Activated T-cell treated with anti-CD3 and anti-CD28 coated beads, Interleukin-2, amount 50 U/mL, for 72 hours (primary cell): ENCODE measurements at places on chromosomes 4 and X. TPM values are rescaled to one million over a fixed set of nuclear protein-coding genes. Genes with fewer than 3 reads are reported as not detected.

GRCh38 chrX:79231662-79232061 is 87.2 kb downstream of the GPR174 start:
- H3K4me3 ChIP-seq, result peak overlapping the region; percentile 25
- peak overlapping the region; percentile 90 for H3K27ac ChIP-seq
- DNase-seq, result no peak
- H3K27me3 ChIP-seq, result peaks cover 23% of the 10 kb centered on the region
- no peaks in the 10 kb centered on the region for H3K36me3 ChIP-seq

GRCh38 chr4:151408630-151409469 is at the start of gene FHIP1A:
FHIP1A (plus strand) TSS chr4:151409176; CDS start chr4:151566260, 157,084 bp downstream.
- no peaks in the 10 kb centered on the region for H3K36me3 ChIP-seq
- DNase-seq, result peak; percentile 78
- peaks cover 27% of the 10 kb centered on the region for H3K4me1 ChIP-seq

DNA sequence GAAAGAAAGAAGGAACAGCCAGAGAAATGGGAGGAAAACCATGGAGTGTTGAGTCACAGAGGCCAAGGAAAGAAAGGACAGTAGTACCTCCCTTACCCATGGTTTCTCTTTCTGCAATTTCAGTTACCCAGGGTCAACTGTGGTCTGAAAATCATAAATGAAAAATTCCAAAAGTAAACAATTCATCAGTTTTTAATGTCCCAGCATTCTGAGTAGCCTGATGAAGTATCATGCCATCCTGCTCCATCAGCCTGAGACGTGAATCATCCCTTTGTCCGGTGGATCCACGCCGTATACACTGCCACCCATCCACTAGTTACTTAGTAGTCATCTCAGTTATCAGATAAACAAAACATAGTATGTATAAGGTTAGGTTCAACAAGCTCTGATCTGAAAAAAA is 114.2 kb downstream of the COMMD8 start:
- no peak for DNase-seq
- H3K4me3 ChIP-seq, result no peak overlapping the region
- H3K27ac ChIP-seq, result no peak overlapping the region
- H3K27me3 ChIP-seq, result peaks cover 12% of the 10 kb centered on the region
- no peaks in the 10 kb centered on the region for H3K4me1 ChIP-seq
- no peaks in the 10 kb centered on the region for H3K36me3 ChIP-seq

GRCh38 chrX:16978193-16978984 is 31.9 kb downstream of the REPS2 start:
- H3K27ac ChIP-seq, result no peak overlapping the region
- peaks cover 14% of the 10 kb centered on the region for H3K27me3 ChIP-seq

DNA sequence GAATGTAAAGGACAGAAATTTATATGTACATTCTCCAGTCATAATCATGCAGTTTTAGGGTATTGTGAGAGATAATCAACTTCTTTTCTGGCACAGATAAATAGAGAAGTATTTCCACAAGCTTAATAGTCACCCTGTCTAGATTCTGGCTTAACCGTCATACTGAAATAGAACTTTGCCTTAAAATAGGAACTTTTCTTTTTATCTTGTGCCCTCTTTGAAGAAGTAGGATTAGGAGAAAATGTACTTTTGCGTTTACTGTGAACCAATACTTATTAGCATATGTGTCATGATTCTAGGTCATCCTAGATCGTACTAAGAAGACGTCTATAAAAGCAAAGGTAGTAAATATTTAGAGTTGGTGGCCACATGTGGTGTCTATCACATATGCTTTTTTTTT is 95.4 kb downstream of the NFKB1 start:
- no peaks in the 10 kb centered on the region for H3K27me3 ChIP-seq
- H3K4me1 ChIP-seq, result peaks cover 94% of the 10 kb centered on the region
- no peak overlapping the region for H3K4me3 ChIP-seq
- peaks cover 33% of the 10 kb centered on the region for H3K36me3 ChIP-seq
- no peak for DNase-seq

MGARP gene
- not detected for total RNA-seq

- H3K27me3 ChIP-seq, result peaks cover 8% of the 10 kb centered on the region
- H3K4me1 ChIP-seq, result peaks cover 37% of the 10 kb centered on the region
- no peak for DNase-seq
- peak overlapping the region; percentile 83 for H3K27ac ChIP-seq
Measured at GRCh38 chrX:107827030-107827831, 1.6 kb downstream of the MID2 start.

DNA sequence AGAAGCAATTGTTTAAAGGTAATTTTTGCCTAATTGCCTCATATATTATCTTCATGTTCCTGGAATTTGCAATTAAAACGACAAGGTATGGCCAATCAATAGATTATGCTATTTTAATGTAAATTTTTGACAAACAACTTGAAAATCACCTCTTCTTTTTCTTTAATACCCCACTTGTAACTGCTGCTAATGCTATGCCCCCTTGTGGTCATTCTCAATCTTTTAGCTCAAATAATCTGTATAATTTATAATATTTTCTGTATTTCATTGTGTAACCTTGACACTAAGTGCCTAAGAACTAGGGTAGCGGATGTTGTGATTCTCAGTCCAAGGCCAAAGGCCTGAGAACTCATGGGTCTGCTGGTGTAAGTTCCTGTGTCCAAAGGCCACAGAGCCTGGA is 831.7 kb upstream of the POU3F4 start:
- no peak overlapping the region for H3K4me3 ChIP-seq
- no peak for DNase-seq
- no peaks in the 10 kb centered on the region for H3K4me1 ChIP-seq
- no peaks in the 10 kb centered on the region for H3K36me3 ChIP-seq
- H3K27ac ChIP-seq, result no peak overlapping the region

SHOX gene
- total RNA-seq, result not detected

DNA sequence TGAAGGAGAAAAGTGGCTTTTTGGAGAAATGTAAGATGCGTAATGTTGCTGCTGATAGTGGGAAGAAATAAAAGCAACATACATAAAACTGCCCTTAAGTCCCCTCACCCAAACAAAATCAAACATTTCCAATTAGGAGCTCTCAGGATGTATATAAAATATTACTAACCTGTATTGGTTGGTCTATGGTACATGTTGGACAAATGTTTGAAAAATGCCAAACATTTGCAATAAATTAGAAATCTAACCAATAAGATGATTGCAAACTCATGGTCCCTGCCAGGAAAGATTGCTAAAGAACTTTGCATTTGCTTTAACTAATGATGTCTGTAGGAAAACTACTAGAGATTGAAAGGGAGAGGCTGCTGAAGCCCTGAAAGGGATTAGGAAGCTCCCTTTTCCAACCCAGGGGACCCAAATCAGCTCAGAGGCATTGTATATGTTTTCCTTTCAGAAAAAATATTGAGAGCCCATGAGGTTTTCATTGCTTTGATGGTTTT is 1.8 kb downstream of the SFRP2 start:
- no peak overlapping the region for H3K4me3 ChIP-seq
- H3K27me3 ChIP-seq, result peaks cover 81% of the 10 kb centered on the region
- H3K36me3 ChIP-seq, result peaks cover 2% of the 10 kb centered on the region
- DNase-seq, result no peak
- H3K27ac ChIP-seq, result no peak overlapping the region
- peaks cover 36% of the 10 kb centered on the region for H3K4me1 ChIP-seq

GRCh38 chrX:143306991-143307937 is 210.0 kb downstream of the SPANXN3 start:
- H3K4me1 ChIP-seq, result no peaks in the 10 kb centered on the region
- H3K27me3 ChIP-seq, result no peaks in the 10 kb centered on the region
- H3K36me3 ChIP-seq, result no peaks in the 10 kb centered on the region
- DNase-seq, result no peak

DNA sequence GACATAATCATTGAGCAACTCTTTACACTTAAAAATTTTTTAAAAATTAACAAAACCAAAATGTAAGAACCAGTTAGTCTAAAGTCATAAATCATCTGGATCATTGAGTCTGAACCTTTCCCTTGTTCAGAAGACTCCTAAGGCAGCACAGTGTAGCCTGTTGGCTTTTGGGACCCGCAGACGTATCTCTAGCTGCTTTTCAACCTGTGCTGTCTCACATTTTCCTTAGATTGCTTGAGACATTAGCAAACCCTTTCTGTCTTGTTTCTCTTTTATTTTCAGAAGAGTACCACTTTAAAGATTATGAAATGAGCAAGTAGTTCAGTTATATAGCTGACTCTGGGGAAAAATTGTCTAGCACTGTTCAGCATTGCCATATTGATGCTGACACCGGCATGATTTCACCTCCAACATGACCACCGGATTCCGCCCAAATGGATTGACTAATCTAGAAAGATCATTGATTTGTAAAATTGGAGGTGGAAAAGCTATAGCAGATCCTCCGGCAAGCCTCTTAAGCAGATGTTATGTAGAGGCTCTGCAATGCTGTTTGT is 8.9 kb downstream of the TCEANC start:
- no peak for DNase-seq
- H3K4me1 ChIP-seq, result peaks cover 7% of the 10 kb centered on the region
- peak overlapping the region; percentile 87 for H3K27ac ChIP-seq
- H3K36me3 ChIP-seq, result peaks cover 16% of the 10 kb centered on the region
- peak overlapping the region; percentile 79 for H3K4me3 ChIP-seq

DNA sequence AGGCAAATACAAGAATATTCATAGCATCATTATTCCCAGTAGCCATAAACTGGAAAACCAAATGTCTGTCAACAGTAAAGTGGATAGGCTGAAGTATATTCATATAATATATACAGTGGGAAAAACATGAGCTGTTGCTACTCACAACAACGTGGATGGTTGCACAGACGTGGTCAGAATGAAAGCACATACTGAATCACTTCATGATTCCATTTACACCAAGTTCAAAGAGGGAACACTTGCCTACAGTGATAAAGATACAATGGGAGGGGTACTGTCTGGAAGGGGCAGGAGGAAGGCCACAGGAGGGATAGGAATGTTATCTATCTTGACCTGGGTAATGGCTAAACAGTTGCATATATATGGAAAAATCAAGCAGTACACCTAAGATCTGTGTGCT is 25.3 kb downstream of the APBB2 start:
- no peak overlapping the region for H3K4me3 ChIP-seq
- H3K36me3 ChIP-seq, result no peaks in the 10 kb centered on the region
- H3K4me1 ChIP-seq, result no peaks in the 10 kb centered on the region
- no peak overlapping the region for H3K27ac ChIP-seq
- peaks cover 10% of the 10 kb centered on the region for H3K27me3 ChIP-seq
